ENCODE measurements at places on chromosomes 16 and 17. TPM values are rescaled to one million over a fixed set of nuclear protein-coding genes. Genes with fewer than 3 reads are reported as not detected.
A peak's percentile ranks its signal among the peaks of the same experiment; 100 is the strongest.

Gene PPY
- not detected for total RNA-seq

Gene B3GNT9
- total RNA-seq, result 2.7 TPM

Gene NME2
- total RNA-seq, result 582 TPM

GRCh38 chr16:2043667-2044451, 3.8 kb downstream of the NTHL1 start:
- no peak for DNase-seq

DNA sequence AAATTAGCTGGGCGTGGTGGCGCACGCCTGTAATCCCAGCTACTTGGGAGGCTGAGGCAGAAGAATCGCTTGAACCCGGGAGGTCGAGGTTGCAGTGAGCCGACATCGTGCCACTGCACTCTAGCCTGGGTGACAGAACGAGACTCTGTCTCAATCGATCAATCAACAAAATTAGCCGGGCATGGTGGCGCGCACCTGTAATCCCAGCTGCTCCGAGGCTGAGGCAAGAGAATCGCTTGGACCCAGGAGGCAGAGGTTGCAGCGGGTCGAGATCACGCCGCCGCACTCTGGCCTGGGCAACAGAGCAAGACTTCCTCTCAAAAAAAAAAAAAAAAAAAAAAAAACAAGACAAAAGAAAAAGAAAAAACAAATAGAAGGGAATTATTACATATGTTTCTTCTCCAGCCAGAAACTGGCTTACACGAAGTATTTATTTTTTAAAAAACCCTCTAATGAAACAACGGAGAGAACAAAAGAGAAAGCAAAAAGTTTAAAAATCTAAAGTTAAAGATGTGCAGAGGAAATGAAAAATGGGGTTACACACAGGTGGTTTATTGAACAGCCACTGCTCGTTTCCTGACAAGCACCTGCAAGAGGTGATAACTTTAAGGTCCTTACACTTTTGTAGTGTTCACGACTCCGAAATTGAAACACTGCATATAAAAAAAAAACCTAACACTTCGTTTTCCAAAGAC, 1.4 kb downstream of the SYNRG start:
- DNase-seq, result peak; percentile 88

Gene HSD17B2
- total RNA-seq, result not detected

DNA sequence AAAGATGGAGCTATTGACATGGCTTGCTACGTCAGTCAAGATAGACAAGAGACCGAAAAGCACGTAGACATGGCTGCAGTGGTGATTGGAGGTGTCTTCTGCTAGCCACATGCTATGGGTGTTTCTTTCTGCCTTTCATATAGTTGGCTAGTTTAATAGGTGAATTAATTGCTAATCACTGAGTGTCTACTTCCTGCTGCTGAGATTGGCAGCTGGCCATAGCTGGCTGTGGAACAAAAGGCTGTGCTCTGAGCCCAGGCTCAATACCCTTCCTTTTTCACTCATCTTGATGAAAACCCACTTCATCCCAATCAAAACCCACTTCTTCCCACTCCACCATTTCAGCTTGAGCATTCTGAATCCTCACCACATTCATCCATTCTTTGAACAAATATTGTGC, 221.4 kb upstream of the MAF start:
- DNase-seq, result no peak

DNA sequence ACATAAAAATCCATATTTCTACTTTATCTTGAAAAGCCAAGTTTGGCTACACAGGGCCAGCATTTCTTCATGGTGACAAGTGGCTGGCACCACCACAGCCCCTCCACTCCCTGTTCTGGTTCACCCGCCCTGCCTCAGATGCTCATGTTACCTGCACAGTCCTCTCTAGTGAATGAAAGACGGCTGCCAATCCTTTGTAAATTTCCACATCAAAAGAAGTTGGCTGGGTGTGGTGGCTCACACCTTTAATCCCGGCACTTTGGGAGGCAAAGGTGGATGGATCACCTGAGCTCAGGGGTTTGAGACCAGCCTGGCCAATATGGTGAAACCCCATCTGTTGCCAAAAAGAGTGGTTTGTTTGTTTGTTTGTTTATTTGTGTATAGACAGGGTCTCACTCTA, 19.9 kb upstream of the CORO1A start:
- DNase-seq, result no peak

GRCh38 chr16:81618661-81619060, 160.4 kb upstream of the PLCG2 start:
- no peak for DNase-seq

DNA sequence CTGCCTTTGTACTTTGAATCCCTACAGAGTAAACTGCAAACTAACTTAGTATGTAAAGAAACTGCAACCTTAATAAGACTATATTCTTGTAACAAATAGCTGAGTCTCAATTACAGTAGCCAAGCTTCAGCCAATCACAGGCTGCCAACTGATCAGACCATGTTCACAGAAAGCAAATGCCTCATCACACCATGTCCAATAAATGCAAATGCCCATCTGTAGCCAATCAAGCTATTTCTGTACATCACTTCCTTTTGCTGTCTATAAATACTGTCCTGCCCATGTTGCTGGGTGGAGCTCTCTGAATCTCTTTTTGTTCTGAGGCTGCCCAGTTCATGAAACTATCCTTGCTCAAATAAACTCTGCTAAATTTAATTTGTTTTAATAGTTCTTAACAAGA, 531.7 kb upstream of the TOM1L1 start:
- DNase-seq, result no peak

- DNase-seq, result no peak
Measured at GRCh38 chr16:88560714-88561484, 9.3 kb upstream of the ZC3H18 start.

Gene OTOP2
- total RNA-seq, result not detected

Gene PLEKHG4
- total RNA-seq, result 0.51 TPM

Gene KLHL11
- total RNA-seq, result 20.5 TPM

GRCh38 chr16:15403392-15403995, 7.9 kb downstream of the MPV17L start:
- peak; percentile 20 for DNase-seq

Gene BICDL2
- not detected for total RNA-seq

Gene TBC1D3C
- total RNA-seq, result not detected

DNA sequence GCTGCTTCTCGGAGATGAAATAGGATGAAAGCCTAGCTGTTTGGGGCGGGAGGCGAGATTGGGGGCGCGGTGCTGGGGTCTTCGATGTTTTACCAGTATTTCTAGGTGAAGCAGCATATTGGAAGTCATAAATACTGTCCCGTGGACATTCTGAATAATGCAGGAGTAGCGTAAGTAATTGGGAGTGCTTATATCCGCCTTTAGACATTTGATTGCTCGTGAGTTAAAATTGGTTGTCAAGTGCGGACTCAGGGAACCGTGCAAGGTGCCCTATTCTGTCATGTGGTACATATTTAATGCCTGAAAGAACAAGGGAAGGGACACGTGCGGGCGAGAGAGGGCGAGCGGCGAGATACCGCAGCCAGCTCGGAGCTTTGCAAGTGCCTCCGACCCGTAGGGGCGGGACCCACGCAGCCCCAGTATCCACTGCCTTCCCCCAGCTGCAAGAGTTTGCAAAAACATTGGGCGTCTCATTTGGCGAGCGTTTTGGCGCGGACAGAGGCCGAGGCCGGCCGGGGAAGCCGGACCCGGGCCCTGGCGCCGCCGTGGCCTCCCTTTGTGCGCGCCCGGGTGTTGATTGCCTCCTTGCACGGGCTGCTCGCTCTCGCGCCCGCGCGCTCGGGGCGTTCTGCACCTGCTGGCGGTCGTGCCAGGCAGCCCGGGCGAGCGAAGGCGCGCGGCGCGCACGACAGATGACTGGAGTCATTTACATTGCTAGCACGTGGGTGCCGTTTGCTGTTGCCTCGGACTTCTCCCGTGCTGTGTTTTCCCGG, 849.8 kb upstream of the RBFOX1 start:
- DNase-seq, result no peak

Gene POLR2C
- total RNA-seq, result 51.3 TPM

GRCh38 chr16:2987833-2988232, 7.6 kb upstream of the PKMYT1 start:
- no peak for DNase-seq

- no peak for DNase-seq
Measured at GRCh38 chr17:41521574-41522261, 3.0 kb upstream of the KRT15 start.

GRCh38 chr16:66427871-66428681, 981 bp downstream of the BEAN1 start:
- no peak for DNase-seq

DNA sequence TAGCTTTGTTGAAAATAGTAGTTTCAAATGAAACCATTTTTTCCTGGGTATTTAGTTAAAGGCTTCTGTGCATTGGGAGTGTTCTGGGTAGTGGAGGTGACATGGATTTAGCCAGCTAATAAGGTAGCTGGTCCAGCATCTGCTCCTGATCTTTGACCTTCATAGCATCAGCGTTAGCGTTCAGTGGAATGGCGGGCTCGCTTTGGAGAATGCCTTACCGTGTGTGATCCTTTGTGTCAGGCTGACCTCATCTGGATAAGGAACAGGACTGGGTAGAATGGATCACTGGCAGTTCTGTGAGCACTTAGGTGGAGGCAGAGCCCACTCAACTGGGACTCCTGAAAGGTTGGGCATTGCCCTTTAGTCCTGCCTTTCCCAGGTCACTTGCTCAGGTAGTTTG, 3.7 kb downstream of the SAP30BP start:
- no peak for DNase-seq

GRCh38 chr16:66660422-66661209, 35.9 kb downstream of the CMTM4 start:
- no peak for DNase-seq

DNA sequence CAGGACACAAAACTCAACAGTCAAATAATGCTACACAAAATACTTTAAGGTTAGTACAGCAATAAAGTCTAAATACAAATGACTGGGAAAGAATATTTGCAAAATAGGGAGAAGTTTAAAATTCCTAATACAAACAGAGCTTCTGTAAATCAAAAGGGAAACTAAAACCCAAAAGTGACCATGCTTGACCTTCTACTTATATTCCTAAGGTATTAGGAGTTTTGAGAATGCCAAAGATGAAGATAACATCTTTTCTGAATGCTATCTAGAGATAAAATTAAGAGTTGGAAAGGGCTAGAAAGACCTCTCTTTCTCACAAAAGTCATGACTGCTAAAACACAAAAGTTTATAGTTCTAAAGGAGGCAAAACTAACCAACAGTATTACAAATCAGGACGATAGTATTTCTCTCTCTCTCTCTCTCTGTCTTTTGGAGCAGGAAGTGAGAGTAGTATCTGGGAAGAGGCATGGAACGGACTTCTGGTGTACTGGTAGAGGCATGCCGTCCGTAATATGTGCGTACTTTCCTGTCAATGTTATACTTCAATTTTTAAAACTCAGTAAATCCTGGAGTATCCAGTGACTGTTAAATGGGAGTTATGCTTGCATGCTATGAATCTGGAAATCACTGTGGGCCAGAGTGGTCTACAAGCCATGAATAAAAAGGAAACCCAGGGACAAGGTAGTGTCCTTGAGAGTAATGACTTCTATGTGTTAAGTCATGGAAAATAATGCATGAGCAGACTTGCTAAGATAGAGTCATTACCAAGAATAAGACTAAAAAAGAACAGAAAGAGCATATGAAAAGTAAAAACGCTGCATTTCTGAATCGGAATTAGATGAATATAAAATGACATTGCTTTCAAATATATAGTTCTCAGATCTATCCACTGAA, 49.7 kb upstream of the ANKFY1 start:
- DNase-seq, result no peak

GRCh38 chr16:84914273-84914672, 94.5 kb downstream of the CRISPLD2 start:
- no peak for DNase-seq

Gene UBB
- total RNA-seq, result 1,291 TPM

DNA sequence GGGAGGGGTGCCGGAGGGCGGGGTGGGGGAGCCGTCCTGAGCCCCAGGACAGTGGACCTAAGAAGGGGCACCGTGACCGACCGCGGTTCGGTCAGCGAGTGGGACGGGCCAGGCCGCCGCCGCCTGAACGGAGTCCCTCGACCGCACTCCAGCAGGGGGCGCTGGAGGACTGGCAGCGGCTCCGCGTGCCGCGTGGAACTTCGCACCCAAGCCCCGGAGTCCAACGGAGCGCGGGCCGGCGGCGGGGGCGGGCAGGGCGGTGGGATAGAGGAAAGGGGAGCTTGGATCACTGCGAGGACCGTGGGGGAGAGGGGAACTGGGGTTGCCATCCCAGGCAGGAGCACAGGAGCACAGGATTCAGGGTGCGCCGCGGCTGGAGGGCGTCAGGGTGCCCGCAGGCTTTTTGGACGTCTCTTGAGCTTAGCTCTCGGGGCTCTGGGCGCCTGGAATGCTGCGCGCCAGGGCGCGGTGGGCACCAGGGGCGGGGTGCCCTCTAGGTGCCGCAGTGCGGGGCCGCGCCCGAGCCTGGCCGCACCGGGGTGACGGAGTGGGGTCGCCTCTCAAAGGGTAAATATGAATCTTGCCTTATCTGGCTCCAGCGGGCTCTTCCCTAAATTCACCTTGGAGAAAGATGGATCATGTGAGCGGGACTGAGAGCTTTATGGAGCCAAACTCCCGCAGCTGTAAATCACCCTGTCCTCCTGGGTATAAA, 379 bp upstream of the OTOP2 start:
- peak; percentile 59 for DNase-seq

GRCh38 chr16:47082099-47082865, 61.5 kb downstream of the NETO2 start:
- no peak for DNase-seq

Gene KRT20
- not detected for total RNA-seq

DNA sequence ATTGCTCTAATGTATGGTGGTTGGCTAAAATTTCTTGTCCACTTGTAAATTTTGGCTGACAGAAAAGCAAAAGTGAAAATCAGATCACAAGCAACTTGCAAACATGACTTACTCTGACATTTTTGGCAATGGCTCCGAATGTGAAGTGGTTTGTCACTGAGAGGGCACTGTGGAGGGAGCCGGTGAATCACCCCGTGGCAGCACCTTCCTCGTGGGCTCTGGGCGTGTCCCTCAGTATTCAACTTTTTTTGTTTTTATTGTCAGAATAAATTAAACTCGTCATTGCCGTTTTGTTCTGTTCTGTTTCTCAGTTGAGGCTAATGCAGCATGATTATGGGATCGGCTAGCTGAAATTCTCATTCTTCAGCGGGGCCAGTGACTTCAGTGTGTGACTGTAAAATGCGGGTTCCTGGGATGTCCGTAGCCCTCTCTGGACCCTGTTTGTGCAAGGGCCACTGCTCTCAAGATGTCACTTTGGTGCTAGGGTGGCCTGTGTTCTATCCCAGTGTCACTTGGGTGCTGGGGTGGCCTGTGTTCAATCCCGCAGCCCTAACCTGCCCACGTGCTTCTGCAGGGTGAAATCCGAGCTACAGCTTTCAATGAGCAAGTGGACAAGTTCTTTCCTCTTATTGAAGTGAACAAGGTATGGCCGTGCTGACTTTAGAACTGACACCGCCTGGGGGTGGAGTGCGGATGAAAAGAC, 48.8 kb downstream of the RPA1 start:
- DNase-seq, result no peak

DNA sequence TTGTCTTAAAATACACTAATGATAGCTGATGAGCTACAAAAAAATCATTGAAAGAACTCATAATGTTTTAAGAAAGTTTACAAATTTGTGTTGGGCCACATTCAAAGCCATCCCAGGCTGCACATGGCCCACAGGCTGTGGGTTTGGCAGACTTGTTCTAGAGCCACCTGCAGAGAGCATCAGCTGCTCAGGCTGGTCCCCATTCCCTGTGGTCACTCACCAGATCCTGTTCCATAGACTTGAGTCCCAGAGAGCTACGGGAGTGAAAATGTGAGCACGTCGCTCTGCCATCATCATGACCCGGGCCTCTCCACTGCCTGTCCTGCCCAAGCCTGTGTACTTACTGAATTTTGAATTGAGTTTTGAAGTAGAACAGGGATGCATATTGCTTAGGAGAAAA, 6.9 kb downstream of the SLC26A11 start:
- no peak for DNase-seq

Gene ASPHD1
- total RNA-seq, result 0.30 TPM
